Activated naive CD4-positive, alpha-beta T cell treated with anti-CD3 and anti-CD28 coated beads for 36 hours (primary cell): ENCODE measurements at places on chromosomes 2 and 18. TPM values are rescaled to one million over a fixed set of nuclear protein-coding genes. Genes with fewer than 3 reads are reported as not detected.

Gene IL36RN
- total RNA-seq = not detected

Gene DNAJC5G
- total RNA-seq = not detected

Gene LBX2
- 0.31 TPM for total RNA-seq

Gene YPEL5
- 33.3 TPM for total RNA-seq

Gene RNF152
- 0.17 TPM for total RNA-seq

Gene CRYBA2
- total RNA-seq = not detected

Gene NXPH2
- not detected for total RNA-seq

Gene CFAP53
- total RNA-seq = 0.43 TPM

Gene SPC25
- total RNA-seq = 31.0 TPM

Gene CFAP221
- not detected for total RNA-seq

Gene C2orf72
- not detected for total RNA-seq

Gene SLC4A5
- total RNA-seq = 1.1 TPM

Gene PLA2R1
- not detected for total RNA-seq

Gene SNRNP27
- total RNA-seq = 56.7 TPM

Gene CLEC4F
- total RNA-seq = not detected

Gene PAX3
- total RNA-seq = not detected
